Dermis microvascular lymphatic vessel endothelial cell (primary cell): ENCODE measurements at places on chromosomes 3 and 15. TPM values are rescaled to one million over a fixed set of nuclear protein-coding genes. Genes with fewer than 3 reads are reported as not detected.

Gene ARRDC4
- 0.90 and 1.6 TPM in 2 replicates for total RNA-seq

Gene TEX55
- not detected in 2 replicates for total RNA-seq

Gene POPDC2
- 0.26 and 0.76 TPM in 2 replicates for total RNA-seq

Gene IL5RA
- not detected in 2 replicates for total RNA-seq

Gene CTXN2
- not detected in 2 replicates for total RNA-seq

Gene SLC22A14
- under 0.01 TPM in 1 of 2 replicates, not detected in the other for total RNA-seq

Gene MYD88
- total RNA-seq: 17.5 and 19.1 TPM in 2 replicates

Gene HRG
- total RNA-seq: not detected in 2 replicates

Gene LARP6
- 9.1 and 9.4 TPM in 2 replicates for total RNA-seq

Gene CEP70
- 9.1 and 13.1 TPM in 2 replicates for total RNA-seq
